ENCODE measurements at places on chromosomes 3 and 15.
A peak's percentile ranks its signal among the peaks of the same experiment; 100 is the strongest.

DNA sequence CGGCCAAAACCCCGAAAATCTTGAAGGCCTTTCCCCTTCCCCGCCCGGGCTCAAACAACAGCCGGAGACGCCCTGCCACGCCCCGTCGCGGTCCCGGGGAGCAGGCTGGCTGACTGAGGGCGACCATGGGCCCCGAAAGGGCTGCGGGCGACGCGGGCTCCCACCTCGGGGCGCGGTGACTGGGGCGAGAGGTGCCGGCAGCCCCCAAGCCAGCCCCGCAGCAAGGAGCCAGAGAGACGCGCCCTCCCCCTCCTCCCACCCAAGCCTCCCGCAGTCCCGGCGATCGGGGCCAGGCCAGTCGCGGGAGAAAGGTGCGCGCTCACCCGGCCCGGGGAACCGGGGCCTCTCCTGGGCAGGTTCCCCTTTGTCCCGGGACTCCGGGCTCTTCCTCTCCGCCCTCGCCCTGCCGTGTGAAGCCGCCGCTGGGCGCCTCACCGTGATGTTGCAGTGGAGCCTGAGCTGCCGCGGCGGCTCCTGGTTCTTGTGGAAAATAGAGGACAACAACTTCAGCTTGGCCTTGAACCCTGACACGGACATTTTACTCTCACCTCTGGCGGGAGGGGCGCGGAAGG is 30.6 kb upstream of the ZSCAN2 start:
- peak; percentile 67 for DNase-seq

GRCh38 chr3:137165117-137165806 is 207.5 kb downstream of the IL20RB start:
- DNase-seq = no peak

DNA sequence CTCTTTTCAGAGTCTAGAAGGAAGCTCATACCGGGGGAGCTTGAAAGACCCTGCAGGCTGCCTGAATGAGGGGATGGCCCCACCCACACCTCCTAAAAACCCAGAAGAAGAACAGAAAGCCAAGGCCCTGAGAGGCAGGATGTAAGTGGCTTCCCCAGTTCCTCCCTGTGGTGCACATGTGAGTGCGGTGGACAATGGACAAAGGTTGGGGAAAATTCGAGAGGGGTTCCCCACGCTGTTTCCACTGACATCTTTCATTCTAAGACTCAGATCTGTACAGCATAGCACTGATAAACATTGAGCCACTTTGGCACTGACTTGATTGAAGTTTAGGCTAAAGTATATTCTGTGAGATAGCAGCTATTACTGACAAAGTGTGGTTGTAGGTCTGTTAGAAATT is 79.5 kb upstream of the UMPS start:
- DNase-seq = no peak

DNA sequence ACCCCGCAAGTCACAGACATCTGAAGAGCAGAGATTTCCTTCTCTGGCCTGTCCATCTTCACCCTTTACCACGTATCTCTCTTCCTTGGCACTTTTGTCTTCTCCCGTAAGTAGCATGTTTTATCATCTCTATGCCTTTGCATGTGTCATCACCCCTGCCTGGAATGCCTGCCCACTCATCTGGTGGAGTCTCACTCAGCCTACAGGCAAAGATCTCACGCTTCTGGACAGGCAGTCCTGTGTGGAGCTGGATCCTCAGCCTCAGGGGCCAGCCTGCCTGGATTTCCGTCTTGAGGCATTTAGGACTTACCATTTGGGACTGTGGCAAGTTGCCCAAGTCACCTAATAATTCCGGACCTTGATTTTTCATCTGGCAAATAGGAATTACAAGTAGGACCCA is 114.3 kb upstream of the CACNA2D3 start:
- no peak for DNase-seq

- no peak for DNase-seq
Measured at GRCh38 chr15:67190326-67190725, 64.1 kb downstream of the AAGAB start.

DNA sequence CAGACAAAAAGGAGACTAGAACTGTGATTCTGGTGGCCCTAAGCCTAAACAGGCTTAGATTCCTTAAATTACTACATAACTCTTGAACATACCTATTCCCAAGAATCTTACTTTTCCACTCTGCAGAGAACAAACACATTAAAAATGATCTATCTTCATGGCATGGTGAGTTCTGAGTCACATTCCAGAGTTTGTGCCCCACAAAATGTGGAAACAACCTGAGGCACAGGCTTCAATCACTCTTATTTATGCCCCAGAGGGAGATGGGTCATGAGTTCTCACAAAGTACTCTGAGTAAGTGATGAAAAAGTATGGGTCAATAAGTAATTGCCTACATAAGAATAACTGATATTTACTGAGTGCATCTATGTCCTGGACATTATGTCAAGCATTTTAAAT is 137.5 kb upstream of the SLC2A2 start:
- no peak for DNase-seq

- no peak for DNase-seq
Measured at GRCh38 chr3:25826510-25826909, 36.6 kb downstream of the OXSM start.

- DNase-seq = peak; percentile 96
Measured at GRCh38 chr15:37015035-37015434, 85.3 kb downstream of the MEIS2 start.

GRCh38 chr15:99118801-99119546 is 14.1 kb downstream of the SYNM start:
- no peak for DNase-seq
